ENCODE measurements at places on chromosomes 1 and 21.

GRCh38 chr1:245917403-245917802 lies 589.7 kb downstream of the SMYD3 start:
- DNase-seq = no peak

DNA sequence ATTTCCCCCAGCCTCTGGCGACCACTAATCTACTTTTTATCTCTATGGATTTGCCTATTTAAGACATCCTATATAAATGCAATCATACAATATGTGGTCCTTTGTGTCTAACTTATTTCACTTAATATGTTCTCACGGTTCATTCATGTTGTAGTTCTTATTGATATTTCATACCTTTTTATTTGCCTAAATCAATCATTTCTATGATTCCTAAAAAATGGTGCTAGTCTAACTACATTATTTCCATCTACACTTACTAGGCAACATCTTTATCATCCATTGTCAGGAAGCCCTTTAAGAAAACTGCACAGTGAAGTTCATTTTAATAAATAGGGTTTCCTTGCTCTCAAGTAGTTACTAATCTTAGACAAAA lies 380 bp upstream of the FBXO28 start:
- no peak for DNase-seq

DNA sequence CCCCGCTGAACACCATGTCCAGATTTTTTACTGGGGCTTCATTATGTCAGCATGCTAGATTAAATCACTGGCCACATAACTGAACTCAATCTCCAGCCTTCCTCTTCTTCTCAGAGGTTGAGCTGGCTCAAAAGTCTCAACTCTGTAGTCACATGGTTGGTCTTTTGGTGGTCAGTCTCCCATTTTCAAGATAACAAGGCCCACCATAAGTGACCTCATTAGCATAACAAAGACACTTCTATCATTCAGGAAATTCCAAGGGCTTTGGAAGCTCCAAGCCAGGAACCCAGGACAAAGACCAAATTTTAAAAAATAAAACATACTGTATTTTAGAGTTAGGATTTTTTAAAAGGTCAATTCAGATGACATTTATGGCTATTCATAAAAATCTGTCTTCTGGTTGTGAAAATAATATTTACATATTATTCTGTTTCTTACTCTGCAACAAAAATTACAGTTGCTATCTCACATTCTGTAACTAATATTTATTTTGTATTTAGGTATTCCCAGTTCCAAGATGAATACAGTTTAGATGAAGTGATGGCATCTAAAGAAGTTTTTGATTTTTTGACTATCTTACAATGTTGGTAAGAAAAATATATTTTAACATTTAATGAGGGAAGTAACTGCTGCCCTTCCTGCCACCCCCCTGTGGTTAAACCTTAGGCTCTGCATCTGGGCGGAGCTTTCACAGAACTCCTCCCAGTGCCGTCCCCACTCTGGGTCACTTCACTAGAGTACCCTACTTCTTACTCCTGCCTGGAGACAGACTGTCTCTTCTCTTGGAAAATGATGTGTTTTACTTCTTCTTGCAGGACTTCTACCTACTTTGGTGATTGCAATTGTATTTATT lies 49.3 kb downstream of the SCP2 start:
- DNase-seq = no peak

GRCh38 chr1:1777583-1777899 lies 729 bp downstream of the NADK start:
- DNase-seq = peak; percentile 72

GRCh38 chr1:10161541-10162290 lies 48.7 kb upstream of the KIF1B start:
- no peak for DNase-seq

DNA sequence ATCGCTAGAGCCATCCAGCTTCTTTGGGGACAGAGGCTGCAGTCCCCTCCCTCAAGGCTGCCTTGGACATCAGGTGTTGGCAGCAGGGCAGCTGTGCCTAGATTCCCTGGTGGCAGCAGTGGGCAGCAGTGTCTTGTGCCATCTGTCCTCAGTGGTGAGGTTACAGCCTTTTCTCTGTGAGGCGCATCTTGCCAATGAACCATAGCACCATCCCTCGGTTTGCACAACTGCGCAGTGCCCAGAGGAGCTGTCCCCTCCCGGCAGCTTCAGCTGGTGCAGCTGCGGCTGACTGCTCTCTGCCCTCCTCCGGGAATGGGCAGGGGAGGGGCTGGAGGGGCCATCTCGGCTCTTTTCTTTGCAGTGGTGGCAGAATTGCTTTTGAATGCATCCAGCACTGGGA lies 59.0 kb upstream of the C8B start:
- no peak for DNase-seq

GRCh38 chr1:33848205-33848937 lies 15.5 kb upstream of the HMGB4 start:
- no peak for DNase-seq

- no peak for DNase-seq
Measured at GRCh38 chr21:39120876-39121599, 62.2 kb downstream of the PSMG1 start.

DNA sequence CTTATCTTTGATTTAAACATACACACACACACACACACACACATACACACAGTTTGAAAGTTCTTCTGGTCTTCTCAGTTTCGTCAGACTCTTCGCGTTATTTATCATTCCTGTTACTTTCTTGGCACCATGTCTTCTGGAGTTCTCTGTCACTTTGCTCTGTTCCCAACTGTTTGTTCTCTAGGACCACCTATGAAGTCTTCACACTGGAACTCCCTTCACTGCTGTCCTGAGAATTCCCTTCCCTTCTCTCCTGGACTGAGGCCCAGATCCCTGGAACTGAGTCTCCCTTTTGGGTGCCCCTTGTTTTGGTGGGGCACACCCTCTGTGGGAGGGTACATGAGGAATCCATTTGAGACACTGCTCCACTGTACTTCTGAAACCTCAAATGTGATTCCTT lies 30.5 kb downstream of the ALG14 start:
- DNase-seq = peak; percentile 73

DNA sequence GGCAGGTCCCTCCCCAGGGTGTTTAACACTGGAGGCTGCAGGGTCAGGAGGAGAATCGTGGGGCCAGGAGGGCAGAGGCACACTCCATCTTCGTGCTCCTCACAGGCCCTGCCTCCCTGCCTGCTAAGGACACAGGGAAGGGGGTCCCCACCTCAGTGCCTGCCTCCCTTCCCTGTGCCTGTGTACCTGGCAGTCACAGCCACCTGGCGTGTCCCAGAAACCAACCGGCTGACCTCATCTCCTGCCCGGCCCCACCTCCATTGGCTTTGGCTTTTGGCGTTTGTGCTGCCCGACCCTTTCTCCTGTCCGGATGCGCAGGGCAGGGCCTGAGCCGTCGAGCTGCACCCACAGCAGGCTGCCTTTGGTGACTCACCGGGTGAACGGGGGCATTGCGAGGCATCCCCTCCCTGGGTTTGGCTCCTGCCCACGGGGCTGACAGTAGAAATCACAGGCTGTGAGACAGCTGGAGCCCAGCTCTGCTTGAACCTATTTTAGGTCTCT lies 623 bp upstream of the BGLAP start:
- no peak for DNase-seq

- no peak for DNase-seq
Measured at GRCh38 chr1:180501865-180502360, 464 bp downstream of the ACBD6 start.

- DNase-seq = no peak
Measured at GRCh38 chr21:33317786-33318486, 6.8 kb upstream of the IFNAR1 start.

Data from adipocyte (in vitro differentiated cells).